NCI-H460 (cell line): ENCODE measurements at places on chromosomes 3 and 15.
A peak's percentile ranks its signal among the peaks of the same experiment; 100 is the strongest.

DNA sequence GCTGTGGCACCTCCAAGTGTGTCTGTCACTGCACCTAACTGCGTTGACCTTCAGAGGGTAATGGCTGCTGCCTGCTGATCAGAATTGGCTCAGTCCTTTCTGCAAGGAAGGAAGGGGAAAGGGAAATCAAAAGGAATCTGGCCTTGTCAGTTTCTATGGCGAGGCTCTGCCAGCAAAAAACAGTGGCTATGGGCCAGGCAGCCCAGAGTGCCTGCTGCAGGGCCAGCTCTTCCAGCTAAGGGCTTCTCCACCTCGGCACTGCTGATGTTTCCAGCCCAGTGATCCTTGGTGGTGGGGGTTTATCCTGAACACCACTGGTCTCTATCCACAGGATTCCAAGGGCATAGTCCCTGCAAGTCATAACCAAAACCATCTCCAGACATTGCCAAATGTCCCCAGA, 184.3 kb downstream of the TJP1 start:
- no peak for DNase-seq

DNA sequence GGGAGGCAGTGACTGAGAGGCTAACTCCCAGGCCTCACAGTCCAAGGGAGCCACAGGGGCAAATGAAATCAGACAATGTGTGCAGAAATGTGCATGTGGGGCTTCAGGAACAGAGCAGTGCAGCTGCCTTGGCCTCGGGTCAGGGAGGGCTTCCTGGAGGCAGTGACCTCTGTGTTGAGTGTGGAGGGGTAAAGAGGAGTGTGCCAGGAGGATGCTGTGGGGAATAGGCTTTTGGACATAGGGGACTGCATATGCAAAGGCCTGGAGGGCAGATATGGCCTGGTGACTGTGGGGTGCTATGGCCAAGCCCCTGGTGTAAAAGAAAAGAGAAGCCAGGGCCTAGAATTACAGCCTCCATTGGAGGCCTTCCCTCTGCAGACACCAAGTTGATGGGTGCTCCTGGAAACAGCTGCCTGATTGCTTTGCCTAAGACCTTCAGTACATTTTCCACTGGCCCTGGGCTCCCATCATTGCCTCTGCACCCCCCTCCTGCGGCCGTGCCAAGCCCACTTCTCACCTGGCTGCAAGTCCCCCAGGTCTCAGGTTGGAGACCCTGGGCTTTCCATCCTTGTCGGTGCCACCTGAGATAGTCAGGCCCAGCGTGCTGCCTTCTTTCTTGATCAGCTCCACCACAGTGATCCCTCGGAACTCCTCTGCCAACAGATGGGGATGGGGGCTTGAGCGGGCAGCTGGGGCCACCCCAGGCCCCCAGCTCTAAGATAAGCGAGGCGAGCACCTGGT, 15.1 kb downstream of the GRIP2 start:
- DNase-seq = no peak

DNA sequence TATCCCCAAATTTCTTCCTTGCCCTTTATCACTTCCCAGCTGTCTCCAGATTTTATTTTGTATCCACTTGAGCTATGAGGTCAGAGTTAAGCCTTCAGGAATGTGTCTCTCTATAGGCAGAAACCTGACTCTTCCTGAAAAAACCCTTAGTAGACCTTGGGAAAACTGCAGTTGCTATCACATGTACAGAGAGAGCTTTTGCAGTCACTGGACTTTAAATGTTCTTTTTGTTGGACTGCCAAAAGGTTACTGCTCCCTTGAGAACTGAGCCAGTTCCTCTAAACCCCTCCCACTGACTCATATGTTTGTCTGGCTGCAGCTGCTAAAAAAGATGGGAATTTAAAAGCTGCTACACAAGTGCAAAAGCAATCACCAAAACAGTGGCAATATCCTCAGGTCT, 169.1 kb upstream of the CCDC54 start:
- peak; percentile 51 for DNase-seq

DNA sequence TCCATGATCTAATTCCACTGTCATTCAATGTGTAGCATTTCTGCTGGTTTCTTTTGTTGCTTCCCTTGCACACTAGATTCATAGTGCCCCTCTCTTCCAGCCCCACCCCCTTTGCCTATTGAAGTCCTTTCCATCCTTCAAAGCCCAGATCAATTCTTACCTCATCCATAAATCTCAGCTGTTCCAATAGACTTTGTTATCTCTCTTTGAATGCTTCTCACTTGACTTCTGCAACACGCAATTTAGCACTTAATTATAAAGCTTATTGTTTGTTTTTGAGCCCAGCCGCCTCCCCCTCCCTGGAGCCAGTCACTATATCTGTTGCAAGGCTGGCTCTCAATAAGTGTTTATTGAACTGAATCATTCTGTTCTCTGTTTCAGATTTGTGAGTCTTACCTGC, 174.6 kb upstream of the TBL1XR1 start:
- no peak for DNase-seq

- DNase-seq = no peak
Measured at GRCh38 chr3:170360466-170360865, 3.0 kb downstream of the SKIL start.
